T-helper 22 cell (primary cell): ENCODE measurements at places on chromosomes 13 and 19.

GRCh38 chr13:43331672-43332071, 308.3 kb downstream of the DNAJC15 start:
- DNase-seq: no peak

GRCh38 chr19:49846408-49846807, 4.6 kb upstream of the PTOV1 start:
- no peak for DNase-seq

- no peak for DNase-seq
Measured at GRCh38 chr13:42041011-42041683, 7.3 kb upstream of the DGKH start.

DNA sequence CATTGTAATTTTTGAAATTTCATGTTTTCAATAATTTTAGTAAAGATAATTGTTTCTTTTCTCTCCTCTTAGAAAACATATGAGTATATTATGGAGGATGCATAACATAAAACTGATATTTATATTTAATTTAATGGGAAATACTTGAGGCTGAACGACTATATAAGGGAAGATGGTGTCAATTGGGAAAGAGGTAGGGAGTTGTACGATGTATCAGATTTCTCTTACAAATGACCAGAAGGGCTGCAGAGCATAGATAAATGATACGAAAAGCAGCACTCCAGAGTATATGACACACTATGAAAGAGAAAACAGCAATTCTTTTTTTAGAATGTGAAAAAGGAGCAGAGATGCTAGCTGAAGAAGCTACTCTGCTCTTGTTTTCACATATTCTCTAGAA, 1308.0 kb upstream of the MIR17HG start:
- DNase-seq: no peak

- DNase-seq: no peak
Measured at GRCh38 chr13:111318386-111318785, 2.1 kb upstream of the TEX29 start.

DNA sequence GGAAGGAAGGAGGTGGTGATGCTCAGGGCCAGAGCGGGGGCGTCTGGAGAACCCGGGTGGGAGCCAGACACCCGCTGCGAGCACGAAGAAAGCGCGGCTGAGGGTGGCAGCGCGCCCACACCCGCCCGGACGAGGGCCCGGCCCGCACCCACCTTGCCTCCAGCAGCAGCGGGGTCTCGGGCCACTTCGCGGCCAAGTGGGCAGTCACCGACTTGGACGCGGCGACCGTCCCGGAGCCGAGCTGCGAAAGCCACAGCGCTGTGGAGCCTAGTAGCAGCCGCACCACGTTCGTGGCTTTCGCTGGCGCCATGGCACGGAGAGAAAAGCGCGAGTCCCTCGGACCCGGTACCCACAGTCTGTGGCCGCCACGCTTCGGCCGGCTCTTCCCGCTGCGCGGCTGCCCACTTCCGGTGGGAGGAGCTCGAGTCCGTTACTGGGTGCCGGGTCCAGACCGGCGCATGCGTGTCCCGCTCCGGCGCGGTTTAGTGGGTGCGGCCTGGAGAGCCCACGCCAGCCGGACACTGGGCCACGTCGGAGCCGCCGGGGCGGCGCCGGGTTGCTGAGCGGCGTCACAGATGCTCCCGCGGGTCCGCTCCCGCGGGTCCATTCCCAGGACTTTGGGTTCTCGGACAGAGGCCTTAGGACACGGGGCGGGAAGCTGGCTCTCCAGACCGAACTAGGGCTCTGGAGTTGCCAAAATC, at the start of gene UGGT2:
Gene UGGT2, minus strand, starts transcription at position 399 of the 701 bp plus-strand sequence. Its CDS starts 89 bp downstream, at position 310.
- DNase-seq: no peak

DNA sequence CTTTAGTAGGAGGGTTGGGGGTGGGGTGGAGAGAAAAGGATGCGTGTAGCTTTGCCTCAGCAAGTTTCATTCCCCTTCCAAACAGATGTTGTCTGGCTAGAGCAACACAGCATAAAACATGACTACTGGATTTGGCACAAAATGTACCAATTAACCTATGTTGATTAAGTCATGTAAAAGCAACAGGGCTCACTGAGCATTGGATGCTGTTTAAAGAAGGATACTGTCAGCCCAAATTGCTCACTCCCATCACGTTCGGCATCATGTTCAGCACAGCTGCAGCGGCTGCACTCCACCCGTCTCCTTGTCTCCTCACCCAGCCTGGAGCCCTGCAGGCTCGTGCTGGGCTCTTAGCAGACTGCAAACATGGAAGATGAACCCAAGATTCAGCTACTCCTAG, 77.5 kb downstream of the DLEU7 start:
- DNase-seq: no peak
